CD4-positive, alpha-beta T cell treated with Interleukin-4 for 4 hours (primary cell): ENCODE measurements at places on chromosomes 5 and 9.

GRCh38 chr9:110106661-110107060 is 101.3 kb downstream of the C9orf152 start:
- DNase-seq, result no peak

DNA sequence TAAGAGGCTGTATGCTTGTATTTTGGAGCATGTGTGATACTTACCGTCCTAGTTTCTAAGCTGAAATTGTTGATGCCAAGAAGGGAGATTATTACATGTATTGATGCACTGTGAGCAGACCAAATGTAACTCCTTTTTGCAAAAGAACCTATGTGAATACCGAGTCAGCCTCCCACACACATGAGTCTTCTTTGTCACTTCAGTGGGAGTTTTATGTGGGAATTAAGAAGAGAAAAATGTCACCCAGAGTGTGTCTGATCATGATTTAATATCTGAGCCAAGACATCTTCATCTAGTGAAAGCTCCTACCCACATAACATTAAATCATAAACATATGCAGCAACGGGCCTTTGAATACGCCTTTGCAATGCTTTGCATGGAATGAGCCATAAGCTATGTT is 380.3 kb upstream of the ACTBL2 start:
- no peak for DNase-seq

GRCh38 chr5:33046091-33046490 is 335.0 kb downstream of the NPR3 start:
- no peak for DNase-seq

DNA sequence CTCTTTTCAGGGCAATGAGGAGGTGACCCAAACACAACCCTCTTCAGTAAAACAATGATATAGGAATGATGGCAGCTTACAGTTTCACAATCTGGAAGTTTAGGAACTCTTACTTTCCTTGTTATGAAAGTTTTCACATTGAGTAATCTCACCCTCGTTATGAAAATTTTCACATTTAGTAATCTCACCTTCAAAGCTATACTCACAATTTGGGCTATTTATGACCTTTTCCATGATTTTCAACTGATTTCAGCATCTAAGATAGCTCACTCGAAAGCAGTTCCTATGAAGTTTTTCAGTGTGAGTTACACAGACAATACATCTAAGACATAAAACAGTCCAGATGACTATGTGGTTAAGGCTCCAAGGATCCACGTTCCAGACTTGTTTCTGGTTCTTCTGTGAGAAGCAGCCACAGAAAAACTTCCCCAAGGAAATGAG is 57.1 kb downstream of the FOXD1 start:
- DNase-seq, result no peak

DNA sequence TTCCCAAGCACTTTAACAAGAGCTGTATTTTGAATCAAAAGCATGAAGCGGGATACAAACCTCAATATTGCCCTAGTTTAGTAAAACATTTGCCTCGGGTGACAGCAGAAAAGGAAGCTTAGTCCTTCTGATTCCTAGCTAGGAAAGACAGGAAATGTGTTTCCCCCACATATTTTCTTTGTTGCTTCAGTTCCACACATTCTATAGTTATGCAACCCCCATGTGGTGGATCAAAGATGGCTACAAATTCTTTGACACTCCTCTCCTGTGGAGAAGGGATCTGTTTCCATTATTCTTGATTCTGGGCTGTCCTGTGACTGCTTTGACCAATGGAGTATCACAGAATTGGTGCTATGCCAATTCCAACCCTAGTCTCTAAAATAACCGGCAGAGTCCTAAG is 89.1 kb upstream of the SLC30A5 start:
- DNase-seq, result no peak

GRCh38 chr5:10562201-10563109 is 1.4 kb upstream of the ANKRD33B start:
- no peak for DNase-seq

GRCh38 chr5:168528521-168529373 is at the start of gene FBLL1:
Gene FBLL1 (plus strand): TSS chr5:168529305. CDS start chr5:168529505, 200 bp downstream.
- no peak for DNase-seq

DNA sequence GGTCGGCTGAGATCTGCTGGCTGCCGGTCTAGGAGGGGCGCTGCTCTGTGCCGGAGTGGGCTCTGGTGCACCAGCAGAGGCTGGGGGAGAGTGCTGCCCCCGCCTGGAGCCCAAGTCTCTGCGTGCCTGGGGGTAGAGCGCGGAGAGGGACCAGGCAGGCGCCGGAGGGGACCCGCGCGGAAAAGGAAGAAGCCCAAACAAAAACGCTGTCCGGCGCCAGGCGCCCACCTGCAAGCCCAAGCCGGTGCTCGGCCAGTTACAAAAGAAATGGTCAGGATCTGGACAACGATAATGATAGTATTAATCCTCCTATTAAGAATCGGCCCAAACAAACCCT is 571 bp upstream of the S1PR3 start:
- DNase-seq, result no peak

DNA sequence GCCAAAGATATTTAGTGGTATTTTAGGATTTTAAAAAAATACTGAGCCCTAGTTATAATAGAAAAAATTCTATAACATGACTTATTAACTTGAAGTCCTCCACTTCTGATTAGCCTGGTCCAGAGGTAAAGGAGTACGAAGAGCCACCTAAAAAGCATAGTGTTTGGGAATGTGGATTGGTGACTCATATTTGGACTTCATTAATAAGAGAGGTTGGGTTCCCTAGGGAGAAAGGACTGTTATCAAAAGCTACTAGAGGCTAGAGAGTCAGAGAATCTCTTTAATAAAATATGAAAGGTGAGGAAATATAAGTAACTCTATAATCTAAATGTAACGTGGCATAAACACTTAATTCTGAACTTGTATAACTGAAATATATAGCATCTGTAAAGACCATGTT is 180.7 kb upstream of the TARS1 start:
- DNase-seq, result no peak

DNA sequence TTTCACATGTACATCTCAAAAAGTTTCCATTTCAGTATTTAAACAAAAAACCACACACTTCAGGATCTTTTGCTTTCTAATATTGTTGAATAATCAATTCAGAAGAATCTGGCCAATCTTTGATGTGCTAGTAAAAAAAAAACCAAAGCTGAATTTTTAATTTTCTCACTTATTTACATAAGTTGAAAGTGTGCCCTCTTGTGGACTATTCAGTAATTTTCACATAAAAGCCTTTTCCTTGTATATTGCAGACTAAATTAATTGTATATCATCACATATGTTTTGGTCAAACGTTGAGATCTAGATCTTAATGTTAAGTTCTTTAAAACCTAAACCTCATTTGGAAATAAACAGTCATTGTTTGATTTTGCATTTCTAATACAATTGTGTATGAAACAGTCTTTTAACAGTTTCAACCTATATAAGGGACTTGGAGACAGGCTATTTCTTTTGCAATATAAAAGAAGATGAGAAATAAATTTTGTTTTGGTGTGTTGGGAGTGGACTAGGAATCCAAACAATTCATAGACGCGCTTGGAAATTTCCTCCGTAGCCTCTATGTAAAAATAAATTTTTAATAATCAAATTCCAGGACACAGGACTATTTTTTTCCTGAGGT is 68.1 kb downstream of the NIPBL start:
- peak; percentile 64 for DNase-seq

GRCh38 chr5:151058891-151059489 is 21.8 kb downstream of the TNIP1 start:
- DNase-seq, result no peak

- DNase-seq, result no peak
These were observed 522.3 kb downstream of the MAT2B start for GRCh38 chr5:164027738-164028137.

GRCh38 chr9:79224672-79225433 is 346.9 kb upstream of the TLE4 start:
- DNase-seq, result no peak
